ENCODE measurements at places on chromosomes 3 and 15.

DNA sequence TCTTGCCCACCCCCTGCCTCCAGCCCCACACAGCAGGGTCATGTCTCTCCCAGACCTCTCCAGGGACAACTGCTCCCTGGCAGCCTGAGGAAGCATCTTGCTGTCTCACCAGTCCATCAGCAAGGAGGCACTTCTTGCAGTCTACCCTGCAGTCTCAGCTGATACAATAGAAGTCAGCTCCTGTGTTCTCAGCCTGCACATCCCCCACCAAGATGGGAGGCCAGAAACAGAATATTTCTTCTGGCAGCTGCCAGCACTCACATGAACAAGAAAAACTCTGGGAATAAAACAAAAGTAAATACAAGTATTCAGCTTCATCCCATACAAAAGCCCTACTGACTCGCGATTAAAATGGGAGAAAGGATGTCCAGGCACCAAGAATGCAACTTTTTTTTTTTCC is 457.4 kb upstream of the PROK2 start:
- no peak for DNase-seq

DNA sequence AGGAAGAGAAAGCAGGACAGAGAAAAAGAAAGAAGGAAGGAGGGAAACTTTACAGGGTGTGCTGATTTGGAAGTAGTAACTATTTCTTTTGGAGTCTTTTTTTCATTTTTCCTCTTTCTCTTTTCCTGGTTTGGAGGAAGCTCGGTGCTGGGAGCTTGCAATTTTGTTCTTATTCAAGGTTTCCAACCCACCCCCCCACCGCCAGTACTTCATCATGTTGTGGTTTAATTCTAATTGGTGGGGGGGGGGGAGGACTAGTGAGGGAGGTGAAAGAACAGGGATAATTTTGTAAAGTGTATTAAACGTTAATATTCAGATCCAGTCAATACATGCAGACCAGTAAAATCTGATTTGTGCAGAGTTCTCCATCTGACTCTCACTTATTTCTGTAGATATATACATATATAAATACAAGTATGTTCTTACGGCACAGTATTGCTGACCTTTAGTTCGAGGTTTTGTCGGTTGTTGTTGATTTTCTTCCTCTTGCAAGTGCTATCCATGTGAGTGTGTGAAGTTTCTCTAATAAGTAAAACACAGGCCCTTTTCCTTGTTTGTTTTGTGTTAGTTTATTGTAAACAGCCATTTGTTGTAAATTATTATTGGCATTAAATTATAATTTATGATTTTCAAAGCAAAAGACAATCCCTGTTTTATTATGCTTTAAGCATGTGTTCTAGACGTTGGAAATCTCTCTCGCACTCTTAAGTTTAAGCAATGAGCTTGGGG is 9.3 kb downstream of the NR2F2 start:
- no peak for DNase-seq

- DNase-seq = no peak
These were observed 112.8 kb upstream of the C2CD4B start for GRCh38 chr15:62277816-62278394.

DNA sequence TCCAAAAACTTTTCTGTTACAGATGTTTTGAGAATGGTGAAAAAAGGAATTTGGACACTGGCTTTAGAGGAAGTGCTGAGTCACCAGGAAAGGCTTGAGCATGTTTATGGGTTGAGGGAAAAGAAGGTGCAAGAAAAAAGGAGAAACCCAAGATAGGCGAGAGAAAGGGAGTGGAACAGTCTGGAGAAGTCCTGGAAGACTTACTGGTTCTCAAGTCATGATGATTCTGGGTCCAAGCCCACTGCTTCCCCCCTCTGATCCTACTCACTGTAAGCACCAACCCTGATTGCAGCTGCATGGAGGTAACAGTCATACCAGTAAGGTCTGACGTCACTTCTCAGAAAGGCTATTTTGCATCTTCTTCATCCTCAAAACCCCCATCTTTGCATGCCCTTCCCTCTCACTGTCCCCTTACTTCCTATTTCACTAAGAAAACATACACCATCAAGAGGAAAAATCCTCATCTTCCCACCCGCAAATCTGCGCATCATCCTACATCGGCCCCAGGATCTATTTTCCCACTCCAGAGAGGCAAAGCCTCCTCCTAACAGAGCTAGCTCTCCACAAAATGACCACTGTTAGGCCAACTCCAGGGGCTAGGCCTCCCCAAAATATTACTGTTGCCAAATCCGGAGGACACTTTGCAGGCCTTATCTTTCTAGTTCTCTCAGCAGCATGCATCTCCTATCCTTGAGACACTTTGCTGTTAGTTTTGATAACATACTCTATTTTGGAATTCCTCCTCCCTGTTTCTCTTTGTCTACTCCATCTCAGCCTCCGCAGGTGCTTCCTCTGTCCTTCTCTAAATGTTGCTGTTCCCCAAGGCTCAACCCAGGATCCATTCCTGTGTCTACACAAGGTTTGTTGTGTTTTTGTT is 3.2 kb upstream of the ATP13A3 start:
- no peak for DNase-seq

GRCh38 chr3:122414391-122414790 is 1.5 kb downstream of the WDR5B start:
- no peak for DNase-seq

- DNase-seq = no peak
These were observed 89.9 kb upstream of the P3H2 start for GRCh38 chr3:190210608-190211007.

DNA sequence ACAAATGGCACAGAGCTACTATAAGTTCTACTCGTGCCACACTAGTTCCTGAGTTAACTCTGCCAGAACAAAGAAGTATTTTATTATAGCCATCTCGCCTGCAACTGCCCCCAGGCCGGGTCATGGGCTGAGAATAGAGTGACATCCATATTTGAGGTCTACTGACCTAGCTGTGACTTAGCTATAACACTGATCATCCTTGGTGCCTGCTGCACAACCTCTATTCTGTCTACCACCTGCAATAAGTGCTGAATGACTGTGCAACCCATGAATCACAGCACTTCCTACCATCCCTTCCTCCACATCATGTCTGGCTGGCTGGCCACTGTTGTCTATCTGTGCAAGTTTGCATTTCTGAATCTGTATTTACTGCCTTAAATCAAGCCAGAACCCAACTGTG is 506.5 kb upstream of the TBL1XR1 start:
- DNase-seq = no peak

DNA sequence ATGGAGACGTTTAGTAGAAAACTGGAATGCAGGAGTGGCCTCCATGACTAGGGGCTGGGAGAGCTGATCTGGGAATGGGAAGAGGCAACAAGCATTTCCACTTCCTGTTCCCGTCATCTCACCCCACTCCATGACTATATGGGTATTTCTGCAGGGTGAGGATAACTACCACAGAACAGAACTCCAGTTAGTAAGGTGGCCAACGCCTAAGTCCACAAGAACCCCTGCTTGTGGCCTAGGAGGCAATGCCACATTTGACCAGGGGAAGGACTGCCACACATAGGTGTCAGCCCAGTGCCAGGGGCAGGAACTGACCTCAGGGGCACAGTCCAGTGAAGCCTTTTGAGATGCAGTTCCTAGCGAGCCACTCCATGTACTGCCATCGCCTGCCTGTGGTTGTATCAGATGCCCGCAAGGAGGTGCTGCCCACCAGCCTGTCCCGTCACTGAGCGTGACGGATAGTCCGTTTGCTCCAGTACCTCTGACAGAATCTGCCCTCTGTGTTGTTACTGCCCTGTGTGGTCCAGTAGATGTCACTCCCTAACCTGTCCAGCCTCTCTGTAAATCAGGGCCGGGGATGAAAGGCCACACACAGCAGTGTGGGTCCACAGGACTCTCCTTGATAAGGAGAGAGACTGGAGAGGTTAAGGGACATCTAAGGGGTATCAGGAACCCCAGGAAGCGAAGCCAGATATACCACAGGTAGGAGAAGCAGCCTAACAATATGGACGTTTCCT is 3.5 kb upstream of the MTFMT start:
- DNase-seq = peak; percentile 76

DNA sequence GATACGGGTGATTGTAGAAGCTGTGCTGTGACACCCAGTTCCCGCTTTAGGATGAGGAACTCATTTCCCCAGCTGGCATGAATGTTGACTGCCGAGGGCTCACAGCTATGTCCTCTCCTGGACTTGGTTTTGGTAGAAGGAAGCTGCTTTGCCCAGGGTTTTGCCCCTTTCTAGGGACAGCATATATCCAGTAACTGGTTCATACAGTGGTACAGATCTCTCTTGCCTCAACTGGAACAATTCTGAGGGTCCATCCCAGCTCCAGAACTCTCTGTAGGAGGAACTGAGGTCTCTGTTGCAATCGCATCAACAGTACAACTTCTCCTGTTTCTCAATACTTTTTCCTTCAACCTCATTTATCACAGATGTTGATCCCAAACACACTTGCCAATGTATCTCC is 54.5 kb upstream of the FNDC3B start:
- no peak for DNase-seq

DNA sequence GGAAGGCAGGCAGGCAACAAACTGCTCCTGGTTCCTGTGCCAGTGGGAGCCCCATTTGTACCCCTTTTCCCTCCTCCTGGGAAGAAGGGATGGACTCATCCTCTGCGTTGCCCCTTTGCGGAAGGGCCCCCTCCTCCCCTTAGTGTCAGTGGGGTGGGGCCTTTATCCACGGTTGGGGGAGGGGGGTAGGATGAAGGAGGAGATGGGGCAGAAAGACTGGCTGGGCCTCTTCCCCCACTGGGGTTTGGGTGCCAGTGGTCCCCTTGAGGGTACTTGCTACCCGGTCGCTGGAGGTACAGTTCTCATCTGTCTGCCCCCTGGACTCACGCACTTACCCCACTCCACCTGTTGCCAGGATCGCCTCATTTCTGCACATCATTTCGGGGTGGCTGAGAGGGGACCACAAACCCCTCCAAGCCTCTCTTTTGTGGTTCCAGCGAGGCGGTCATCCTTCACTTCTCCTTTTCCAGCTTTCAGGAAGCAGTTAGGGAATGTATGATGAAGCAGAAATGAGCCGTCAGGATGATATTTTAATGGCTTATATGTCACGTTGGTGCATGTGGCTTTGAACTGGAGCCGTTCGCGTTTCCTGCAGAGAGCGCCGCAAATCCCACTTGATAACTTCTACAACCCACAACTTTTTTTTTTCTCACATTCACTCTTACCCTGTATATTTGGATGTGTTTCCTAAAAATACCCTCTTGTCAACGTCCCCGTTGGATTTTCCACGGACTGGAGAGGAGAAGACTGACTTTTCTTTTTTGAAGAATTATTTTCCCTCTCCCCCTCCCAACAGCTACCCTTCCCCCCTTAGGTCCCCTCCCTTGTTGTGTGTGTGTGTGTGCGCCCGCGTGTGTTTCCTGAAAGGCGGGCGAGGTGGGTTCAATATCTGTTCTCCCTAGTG is at the start of gene ZIC4:
TSS of gene ZIC4 (minus strand) at position 516 of the 904 bp plus-strand sequence. CDS start 3,746 bp downstream, outside the sequence.
- DNase-seq = no peak

GRCh38 chr3:17054301-17054981 is 169.7 kb downstream of the PLCL2 start:
- DNase-seq = no peak

GRCh38 chr3:136862617-136863322 is 762 bp downstream of the NCK1 start:
- DNase-seq = no peak

DNA sequence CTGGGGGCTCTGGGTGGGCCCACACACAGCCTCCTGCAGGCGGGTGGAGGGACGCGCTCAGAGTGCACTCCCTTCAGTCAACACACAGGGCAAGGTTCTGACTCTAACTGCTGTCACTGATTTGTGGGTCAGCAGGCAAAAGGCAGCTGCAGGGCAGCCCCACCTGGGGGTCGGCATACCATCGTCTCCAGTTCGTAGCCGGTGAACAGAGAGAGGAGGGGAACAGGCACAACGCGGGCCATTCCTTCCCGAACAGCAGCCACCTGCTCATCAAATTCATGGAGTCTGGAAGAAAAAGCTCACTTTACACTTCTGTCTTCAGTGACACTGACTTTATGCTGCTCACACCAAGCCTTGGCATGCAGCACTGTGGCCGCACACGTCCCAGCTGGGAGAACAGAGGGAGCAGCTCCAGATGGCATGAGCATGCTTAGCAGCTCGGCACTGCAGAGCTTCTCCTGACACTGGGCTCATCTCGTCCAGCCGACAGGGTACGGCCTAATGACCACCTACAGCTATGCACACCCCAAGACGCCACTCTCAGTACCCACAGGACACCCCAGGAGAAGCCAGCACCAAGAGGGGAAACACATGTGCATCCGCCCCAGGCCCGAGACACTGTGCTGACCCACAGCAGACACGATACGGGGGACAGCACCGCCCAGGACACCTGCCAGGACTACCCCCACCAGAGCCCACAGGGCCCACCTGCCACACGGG is 14.4 kb upstream of the OCA2 start:
- DNase-seq = no peak

DNA sequence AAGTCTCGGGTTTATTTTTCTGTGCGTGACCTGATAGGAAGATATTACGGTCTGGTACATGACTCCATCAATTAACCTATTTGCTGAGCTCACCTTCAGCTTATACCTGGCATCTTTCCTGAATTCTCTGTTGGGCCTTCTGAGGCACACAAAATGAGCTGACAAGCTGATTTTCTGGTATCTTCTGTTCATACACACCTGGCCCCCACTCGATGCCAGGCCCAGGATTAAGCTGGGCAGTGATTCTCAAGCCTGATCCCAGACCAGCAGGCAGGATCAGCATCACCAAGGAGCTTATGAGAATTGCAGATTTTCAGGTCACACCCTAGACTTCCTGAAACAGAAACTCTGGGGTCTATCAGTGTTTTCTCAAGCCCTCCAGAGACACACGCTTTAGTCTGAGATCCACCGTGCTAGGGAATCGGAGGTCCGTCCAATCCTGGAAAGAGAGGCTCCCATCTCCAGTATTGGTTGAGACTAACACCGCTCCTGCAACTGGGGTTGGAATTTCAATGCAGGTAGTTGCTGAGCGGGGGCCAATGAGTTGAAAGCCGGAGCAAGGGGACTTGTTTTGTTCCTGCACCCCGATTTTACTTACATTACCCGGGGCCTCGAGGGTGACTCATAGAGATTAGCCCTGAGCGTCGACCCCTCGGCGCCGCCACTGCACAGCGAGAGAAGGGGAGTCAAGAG is 636 bp upstream of the EIF1B start:
- DNase-seq = no peak

DNA sequence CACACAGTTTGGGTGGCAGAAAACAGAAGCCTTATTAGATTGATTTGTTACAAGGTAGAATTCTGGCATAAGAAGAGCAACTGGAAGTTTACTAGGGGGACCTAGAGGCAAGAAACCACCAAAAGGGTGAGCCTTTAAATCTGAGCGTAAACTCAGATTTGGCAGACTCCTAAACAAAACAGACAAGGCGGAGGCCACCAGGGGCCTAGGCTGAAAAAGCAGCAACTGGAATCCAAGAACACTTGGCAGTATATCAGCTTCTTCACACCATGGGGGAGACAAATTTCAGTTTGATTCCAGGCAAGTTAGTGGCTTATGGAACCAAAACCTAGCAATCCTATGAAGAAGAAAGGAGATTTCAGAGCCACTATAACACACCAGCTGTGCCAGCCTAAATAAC is 220.0 kb downstream of the C3orf38 start:
- DNase-seq = no peak

- DNase-seq = no peak
These were observed 217.0 kb downstream of the P3H2 start for GRCh38 chr3:189903562-189904250.

Data from iPS DF 6.9 (cell line).